CD8-positive, alpha-beta T cell (primary cell): ENCODE measurements at places on chromosomes 4 and X. TPM values are rescaled to one million over a fixed set of nuclear protein-coding genes. Genes with fewer than 3 reads are reported as not detected.
A peak's percentile ranks its signal among the peaks of the same experiment; 100 is the strongest.

- DNase-seq: peak; percentile 3
Measured at GRCh38 chrX:69221239-69222102, 56.2 kb upstream of the PJA1 start.

SMIM31 gene
- not detected for total RNA-seq

PCSK1N gene
- 4.9 TPM for total RNA-seq

DNA sequence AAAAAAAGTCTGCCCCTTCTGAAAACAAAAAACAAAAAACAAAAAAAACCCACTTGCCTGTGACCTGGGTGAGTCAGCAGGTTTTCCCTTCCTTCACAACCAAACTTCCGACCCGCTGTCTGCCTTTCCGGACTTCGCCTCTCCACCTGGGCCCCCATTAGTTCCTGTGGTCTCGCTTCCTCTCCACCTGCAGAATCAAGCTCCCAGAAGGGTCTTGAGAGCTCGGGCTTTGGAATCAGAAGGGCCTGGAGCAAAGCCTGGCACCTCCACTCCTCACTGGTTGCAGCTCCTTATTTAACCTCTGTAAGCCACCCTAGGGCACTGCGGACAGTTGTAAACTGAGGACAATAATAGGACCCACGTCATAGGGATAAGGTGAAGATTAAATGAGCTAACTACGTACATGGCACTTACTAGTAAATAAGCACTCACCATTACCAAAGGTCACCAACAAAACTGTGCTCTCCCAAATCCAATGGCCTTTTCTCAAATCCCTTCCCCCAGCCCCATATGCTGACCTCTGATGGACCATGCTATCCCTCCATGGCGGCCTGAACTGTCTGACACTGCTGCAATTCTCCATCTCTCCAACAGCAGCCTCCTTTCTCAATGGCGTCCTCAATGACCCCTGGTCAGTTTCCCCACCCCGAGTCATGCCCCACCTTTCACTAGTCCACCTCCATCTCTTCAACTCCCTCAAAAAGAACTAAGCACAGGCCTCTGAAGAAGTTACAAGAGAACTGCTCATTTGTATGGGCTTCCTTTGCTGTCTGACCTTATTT, 64.2 kb downstream of the IRF2 start:
- peak; percentile 3 for DNase-seq

- DNase-seq: no peak
Measured at GRCh38 chr4:47209833-47210232, 178.5 kb downstream of the GABRB1 start.

UCP1 gene
- total RNA-seq: not detected

EGF gene
- total RNA-seq: not detected

DNA sequence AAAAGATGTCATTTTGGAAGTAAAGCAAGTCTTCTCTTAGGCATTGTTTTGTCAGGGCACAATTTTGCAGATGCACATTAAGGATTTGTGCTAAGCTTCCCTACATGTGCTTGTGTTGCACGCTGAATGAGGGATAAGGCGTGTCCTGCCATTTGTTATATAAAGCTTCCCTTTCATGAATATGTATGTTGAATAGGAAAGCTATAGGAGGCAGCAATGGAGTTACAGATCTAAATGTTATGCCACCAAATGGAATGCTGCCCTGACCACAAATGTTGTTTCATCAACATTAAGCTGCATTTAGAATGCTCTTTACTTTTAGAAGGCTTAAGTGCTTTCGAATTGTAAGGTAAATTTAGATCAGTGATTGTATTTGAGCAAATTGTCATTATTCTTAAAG, 20.9 kb downstream of the SGMS2 start:
- DNase-seq: no peak

DNA sequence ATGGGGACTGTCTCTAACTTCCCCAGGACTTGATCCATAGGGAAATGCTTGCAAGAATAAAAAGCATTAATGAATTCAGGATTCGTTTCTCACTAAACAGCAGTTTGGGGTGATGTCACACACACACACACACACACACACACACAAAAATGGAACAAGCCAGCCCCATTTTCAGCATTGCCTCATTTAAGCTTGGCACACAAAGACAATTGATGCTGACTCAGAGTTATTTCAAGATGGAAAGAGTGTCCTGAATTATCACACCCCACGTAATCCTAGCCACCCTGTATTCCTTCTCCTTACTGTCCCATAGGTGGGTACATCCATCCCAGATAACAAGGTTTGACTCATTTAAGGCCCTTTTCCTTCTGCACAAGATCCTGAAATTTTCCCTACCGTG, 345.1 kb upstream of the HS3ST1 start:
- no peak for DNase-seq
